ENCODE measurements at places on chromosomes 12 and 14.
A peak's percentile ranks its signal among the peaks of the same experiment; 100 is the strongest.

DNA sequence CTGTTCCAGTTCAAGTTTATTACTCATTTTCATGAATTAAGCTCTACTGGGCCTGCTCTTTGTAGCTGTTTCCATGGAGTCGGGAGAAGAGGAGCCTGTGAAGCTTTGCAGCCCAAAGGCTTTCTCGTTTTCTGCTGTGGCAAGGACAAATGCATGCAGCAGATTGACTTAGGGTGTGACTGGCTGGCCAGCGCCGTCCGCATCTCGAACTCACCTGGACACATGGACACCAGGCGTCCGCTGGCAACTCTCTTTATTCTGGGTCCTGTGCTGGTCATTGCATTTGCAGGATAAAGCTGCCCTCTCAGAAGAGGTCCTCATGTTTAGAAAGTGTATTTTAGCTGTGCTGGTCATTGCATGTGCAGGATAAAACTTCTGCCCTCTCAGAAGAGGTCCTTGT lies 350.4 kb downstream of the TMEM121 start:
- no peaks in the 10 kb centered on the region for H3K4me1 ChIP-seq
- H3K27me3 ChIP-seq: peaks cover 15% of the 10 kb centered on the region
- H3K27ac ChIP-seq: no peak overlapping the region
- no peak for DNase-seq
- no peaks in the 10 kb centered on the region for H3K36me3 ChIP-seq

GRCh38 chr14:89626233-89626806 lies 209.3 kb upstream of the FOXN3 start:
- H3K4me1 ChIP-seq: peaks cover 16% of the 10 kb centered on the region
- no peak overlapping the region for H3K4me3 ChIP-seq
- H3K27ac ChIP-seq: no peak overlapping the region
- no peak for DNase-seq
- no peaks in the 10 kb centered on the region for H3K36me3 ChIP-seq

DNA sequence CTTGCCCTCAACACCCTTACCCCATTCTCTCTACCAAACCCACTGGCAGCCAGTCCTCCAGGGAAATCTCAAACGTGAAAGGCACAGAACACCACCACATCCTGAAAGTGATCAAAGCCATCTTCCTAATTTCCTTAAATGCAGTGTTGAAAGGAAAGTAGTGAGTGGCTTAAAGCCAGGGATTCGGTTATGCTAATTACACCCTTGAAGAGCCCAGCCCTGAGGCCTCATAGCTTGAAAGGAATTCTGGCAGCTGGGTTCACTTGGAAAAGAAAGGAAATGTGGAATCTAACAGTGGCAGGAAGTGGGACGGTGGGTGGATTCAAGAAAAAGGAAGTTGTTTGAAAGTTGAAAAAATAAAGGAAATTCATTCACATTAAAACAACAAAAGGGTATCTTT lies 73.0 kb upstream of the FICD start:
- DNase-seq: no peak
- no peak overlapping the region for H3K4me3 ChIP-seq
- no peak overlapping the region for H3K27ac ChIP-seq
- H3K36me3 ChIP-seq: no peaks in the 10 kb centered on the region

GRCh38 chr12:107662484-107662883 lies 23.1 kb upstream of the PWP1 start:
- no peak overlapping the region for H3K4me3 ChIP-seq
- peaks cover 4% of the 10 kb centered on the region for H3K36me3 ChIP-seq
- DNase-seq: no peak

DNA sequence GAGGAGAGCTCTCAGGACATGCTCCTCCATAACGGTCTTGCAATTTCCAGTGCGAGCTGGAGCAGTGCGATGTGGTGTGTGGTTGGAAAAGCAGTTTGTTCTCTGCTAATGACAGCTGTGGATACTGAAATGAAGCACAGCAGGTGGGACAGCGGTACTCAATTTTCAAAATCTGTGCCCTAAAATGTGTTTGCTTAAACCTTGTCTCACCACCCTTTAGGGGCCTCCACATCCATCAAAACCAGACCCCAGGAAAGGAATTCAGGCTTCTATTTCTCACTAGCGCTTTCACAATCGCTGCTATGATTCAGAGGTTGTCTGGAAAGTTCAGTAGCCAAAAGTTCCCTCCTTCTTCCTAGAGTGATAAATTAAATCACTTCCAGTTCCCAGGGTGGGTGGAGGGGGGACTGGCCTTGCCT lies 440.8 kb downstream of the EGLN3 start:
- H3K4me3 ChIP-seq: no peak overlapping the region
- H3K36me3 ChIP-seq: no peaks in the 10 kb centered on the region
- no peak for DNase-seq
- no peaks in the 10 kb centered on the region for H3K27me3 ChIP-seq

DNA sequence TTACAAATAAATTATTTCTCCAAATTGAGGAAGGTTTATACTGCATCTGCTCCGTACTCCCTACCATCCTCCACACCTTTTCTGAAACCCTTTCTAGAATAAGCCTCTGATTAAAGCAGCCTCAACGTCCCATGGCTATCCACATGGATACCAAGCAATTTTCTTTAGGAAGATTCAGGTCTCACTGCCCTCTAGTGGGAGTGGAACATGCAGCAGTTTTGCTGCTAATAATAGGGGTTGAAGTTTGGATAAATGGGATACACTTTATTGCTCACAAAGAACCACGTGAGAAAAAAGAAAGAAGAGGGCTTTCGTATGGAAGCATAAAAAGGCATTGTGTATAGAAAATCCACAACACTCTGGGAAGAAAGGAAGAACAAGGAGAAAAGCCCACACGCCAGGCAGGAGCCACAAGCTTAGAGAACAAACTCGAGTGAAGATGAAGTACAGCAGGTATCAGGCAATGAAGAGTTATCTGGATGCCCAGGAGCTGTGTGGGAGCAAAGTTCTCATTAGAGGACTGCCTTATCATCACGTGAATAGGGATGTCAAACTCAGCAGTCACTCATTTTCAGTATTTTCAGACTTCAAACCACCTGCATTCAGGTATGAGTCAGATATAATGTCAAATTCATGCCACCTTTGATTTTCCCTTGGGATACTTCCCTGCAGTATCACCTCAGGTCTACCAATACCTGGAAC lies 45.8 kb downstream of the CCER1 start:
- peaks cover 3% of the 10 kb centered on the region for H3K4me1 ChIP-seq
- H3K27me3 ChIP-seq: no peaks in the 10 kb centered on the region
- no peak overlapping the region for H3K4me3 ChIP-seq
- no peaks in the 10 kb centered on the region for H3K36me3 ChIP-seq

DNA sequence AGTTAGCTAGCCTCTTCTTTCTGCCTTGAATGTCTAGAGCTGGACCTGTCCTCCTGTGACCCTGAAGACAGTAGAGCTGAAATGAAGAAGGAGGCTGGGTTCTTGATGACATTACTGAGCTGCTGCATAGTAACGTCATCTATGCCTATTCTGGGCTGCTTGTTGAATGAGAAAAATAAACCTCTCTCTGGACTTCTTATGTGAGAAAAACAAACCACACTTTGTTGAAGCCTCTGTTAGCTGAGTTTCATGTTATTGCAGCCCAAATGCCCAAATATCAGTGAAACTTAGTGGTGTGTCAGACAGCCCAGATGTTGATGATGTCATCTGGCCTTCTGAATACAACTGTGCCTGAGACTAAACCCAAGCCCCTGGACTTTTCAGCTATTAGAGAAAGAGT lies 67.0 kb upstream of the MAX start:
- no peaks in the 10 kb centered on the region for H3K36me3 ChIP-seq
- DNase-seq: no peak
- H3K4me3 ChIP-seq: no peak overlapping the region
- H3K27me3 ChIP-seq: peaks cover 3% of the 10 kb centered on the region

- peaks cover 25% of the 10 kb centered on the region for H3K36me3 ChIP-seq
- no peak within 1 kb of the TSS for H3K27ac ChIP-seq
- H3K4me3 ChIP-seq: peak within 1 kb of the TSS; percentile 21
- H3K4me1 ChIP-seq: peaks cover 54% of the 10 kb centered on the region
- H3K27me3 ChIP-seq: peaks cover 56% of the 10 kb centered on the region
These were observed at the start of gene DHH for GRCh38 chr12:49094160-49094974. DHH (minus strand) TSS chr12:49094801; CDS start chr12:49094512, 289 bp downstream.

GRCh38 chr12:12992418-12993130 lies 7.5 kb downstream of the HEBP1 start:
- no peak for DNase-seq
- no peaks in the 10 kb centered on the region for H3K27me3 ChIP-seq
- H3K36me3 ChIP-seq: peaks cover 14% of the 10 kb centered on the region
- H3K4me3 ChIP-seq: no peak overlapping the region
- H3K4me1 ChIP-seq: peaks cover 36% of the 10 kb centered on the region

- no peaks in the 10 kb centered on the region for H3K36me3 ChIP-seq
- H3K27me3 ChIP-seq: no peaks in the 10 kb centered on the region
- peaks cover 19% of the 10 kb centered on the region for H3K4me1 ChIP-seq
- H3K4me3 ChIP-seq: no peak overlapping the region
These were observed 15.1 kb downstream of the ADIPOR2 start for GRCh38 chr12:1705774-1706631.

GRCh38 chr12:16148938-16149337 lies 128.5 kb downstream of the SLC15A5 start:
- no peaks in the 10 kb centered on the region for H3K36me3 ChIP-seq
- no peak overlapping the region for H3K27ac ChIP-seq
- no peaks in the 10 kb centered on the region for H3K4me1 ChIP-seq
- no peak for DNase-seq
- H3K4me3 ChIP-seq: no peak overlapping the region
